Vagina (tissue), 2 donors: ENCODE measurements at places on chromosomes 4 and X. TPM values are rescaled to one million over a fixed set of nuclear protein-coding genes. Genes with fewer than 3 reads are reported as not detected.

GRCh38 chr4:5921981-5922380, 29.1 kb upstream of the CRMP1 start:
- no peaks in the 10 kb centered on the region for H3K27me3 ChIP-seq
- no peaks in the 10 kb centered on the region for H3K4me1 ChIP-seq
- no peak overlapping the region for H3K27ac ChIP-seq
- no peak overlapping the region for H3K4me3 ChIP-seq
- no peaks in the 10 kb centered on the region for H3K36me3 ChIP-seq

The OTUD6A gene
- not detected for total RNA-seq

The ODAPH gene
- not detected for total RNA-seq

The GPRASP3 gene
- 3.2 TPM for total RNA-seq
